ENCODE measurements at places on chromosomes 1 and 21.

DNA sequence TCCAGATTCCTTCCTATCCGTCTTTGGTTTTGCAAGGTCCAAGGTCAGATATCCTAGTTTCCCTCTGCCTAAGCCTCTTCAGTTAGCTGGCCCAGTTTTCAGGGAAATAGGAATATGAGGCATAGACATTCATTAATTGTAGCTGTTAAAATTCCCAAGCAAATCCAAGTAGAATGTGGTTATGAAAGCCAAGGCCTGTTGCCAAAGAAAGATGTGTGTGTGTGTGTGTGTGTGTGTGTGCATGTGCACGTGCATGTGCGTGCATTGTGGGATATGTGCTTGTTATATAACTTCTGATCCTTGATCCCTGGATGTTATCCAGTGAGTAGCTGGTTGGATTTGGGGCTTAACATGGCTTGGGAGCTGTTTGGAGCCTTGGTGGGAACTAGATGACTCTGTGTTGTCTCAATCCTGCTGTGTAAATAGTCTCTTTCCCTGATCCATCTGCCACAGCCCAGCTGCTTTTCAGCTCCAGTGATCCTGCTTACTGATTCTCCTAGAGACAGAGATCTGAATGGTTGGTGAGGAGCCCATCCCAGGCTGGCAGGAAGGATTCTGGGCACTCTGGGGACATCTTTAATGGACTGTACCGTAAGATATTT lies 70.6 kb upstream of the GCLM start:
- no peak for DNase-seq

- DNase-seq = no peak
These were observed 88.4 kb downstream of the NID1 start for GRCh38 chr1:235976490-235976889.

DNA sequence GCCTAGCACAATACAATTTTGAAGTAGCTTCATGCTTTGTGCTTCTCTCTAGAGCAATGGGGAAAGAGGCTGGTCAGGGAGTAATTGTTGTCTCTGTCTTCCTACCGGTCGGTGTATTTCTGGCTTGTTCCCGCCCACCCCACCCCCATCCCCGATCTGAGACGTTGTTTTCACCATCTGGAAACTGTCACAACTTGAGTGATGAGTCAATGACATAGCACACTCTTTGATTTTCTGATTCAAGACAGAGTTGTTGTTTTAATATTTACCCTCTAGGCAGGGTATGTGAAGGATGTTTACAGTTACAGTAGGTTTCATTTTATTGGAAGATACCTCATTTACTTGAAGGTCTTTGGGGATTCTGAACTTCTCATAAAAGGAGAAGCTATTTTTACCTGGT lies 7.0 kb downstream of the IL12RB2 start:
- DNase-seq = no peak

GRCh38 chr1:173020138-173020750 lies 30.5 kb downstream of the TNFSF18 start:
- DNase-seq = no peak

GRCh38 chr1:155124503-155125463 lies 2.9 kb upstream of the EFNA1 start:
- no peak for DNase-seq

DNA sequence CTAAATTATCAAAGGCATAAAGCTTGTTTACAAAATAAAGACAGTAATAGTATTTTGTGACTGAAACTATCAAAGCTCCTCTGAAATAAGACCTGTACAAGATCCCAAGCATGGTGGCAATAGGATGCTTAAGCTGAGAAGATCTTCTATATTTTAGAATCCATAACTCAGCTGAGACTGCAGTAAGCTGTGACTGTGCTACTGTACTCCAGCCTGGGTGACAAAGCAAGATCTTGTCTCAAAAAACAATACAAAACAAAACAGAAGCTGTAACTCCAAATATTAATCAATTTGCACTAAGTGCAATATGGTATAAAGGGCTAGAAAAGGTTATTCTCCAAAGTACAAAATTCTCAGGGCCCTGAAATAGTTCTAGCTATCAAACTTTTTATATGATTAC lies 55.8 kb upstream of the CPLANE2 start:
- no peak for DNase-seq

DNA sequence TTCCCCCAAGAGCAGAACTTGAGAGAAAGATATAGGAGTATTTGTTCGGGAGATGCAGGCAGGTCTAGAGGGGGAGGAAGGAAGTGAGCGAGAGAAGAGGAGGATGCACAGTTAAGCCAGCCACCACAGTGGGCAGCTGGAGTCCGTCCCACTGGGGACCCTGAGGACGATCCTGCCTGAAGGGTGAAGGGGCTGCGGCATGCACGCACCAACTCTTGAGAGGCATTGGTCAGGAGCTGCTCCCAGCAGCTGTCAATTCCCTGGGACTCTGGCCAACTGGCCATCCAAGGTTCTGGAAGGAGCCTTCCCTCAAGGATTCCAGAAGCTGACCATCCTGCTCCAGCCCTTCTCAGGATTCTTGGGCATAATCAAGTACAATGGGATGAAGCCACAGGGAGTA lies 246.9 kb downstream of the MATN1 start:
- no peak for DNase-seq

Measured in stimulated activated CD4-positive, alpha-beta T cell treated with anti-CD3 and anti-CD28 coated beads, TNF-alpha, amount 100 ng/mL, for 48 hours (primary cell).